WTC11 (cell line): ENCODE measurements at places on chromosomes 5 and 9.

GRCh38 chr9:21322911-21323461 is 12.2 kb downstream of the KLHL9 start:
- no peak for DNase-seq

DNA sequence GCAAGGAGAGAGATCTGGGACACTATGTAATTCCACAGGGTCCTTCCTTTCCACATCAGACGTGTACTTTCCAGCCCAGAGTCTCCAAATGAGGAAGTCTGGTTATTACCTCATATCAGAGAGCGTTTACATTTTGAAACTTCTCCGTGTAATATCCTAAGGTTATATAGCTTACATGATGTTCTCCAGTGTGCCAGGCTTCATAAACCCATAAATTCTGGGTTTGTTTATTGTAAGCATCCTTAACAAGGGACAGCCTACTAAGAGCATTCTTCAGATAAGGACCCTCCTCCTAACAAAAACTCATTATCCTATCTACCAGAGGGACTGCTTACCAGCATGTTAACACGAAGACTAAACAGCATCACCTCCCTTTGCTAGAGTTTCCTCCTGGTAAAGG is 17.9 kb downstream of the SRFBP1 start:
- no peak for DNase-seq

DNA sequence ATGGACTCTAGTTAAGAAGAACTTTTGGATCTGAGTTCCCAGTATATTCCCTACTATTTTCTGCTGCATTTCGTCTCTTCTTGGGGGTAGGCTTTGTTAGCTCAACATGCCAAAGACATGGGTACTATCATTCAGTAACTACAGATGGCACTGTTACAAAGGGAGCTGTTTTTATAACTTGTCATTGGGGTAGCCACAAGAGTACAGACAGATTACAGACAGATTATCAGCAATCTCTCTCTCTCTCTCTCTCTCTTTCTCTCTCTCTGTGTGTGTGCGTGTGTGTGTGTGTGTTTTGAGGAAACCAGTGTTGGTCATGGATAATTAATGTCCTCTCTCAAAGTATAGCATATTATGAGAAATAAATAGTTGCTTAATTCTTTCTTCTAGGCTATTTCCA is 116.1 kb downstream of the WDR70 start:
- DNase-seq = no peak

GRCh38 chr5:4628645-4629385 is 511.3 kb upstream of the ADAMTS16 start:
- no peak for DNase-seq

DNA sequence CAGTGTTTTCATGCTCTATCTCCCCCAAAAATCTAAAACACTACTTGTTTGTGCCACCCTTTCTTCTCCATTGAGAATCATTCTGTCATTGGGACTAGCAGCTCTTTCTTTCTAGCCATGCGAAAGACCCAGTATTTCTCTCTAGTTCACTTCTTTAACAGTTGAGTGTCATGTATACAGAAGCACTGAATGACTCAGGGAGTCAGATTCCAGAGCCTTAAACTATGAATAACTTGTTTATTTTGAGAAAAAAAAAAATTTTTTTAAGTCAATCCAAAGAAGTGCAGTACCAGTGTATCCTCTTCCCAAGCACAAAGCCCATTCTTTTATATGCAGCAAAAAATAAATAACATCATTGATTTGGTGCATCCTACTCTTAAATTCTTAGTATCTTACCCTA is 415.4 kb upstream of the GRAMD2B start:
- no peak for DNase-seq

DNA sequence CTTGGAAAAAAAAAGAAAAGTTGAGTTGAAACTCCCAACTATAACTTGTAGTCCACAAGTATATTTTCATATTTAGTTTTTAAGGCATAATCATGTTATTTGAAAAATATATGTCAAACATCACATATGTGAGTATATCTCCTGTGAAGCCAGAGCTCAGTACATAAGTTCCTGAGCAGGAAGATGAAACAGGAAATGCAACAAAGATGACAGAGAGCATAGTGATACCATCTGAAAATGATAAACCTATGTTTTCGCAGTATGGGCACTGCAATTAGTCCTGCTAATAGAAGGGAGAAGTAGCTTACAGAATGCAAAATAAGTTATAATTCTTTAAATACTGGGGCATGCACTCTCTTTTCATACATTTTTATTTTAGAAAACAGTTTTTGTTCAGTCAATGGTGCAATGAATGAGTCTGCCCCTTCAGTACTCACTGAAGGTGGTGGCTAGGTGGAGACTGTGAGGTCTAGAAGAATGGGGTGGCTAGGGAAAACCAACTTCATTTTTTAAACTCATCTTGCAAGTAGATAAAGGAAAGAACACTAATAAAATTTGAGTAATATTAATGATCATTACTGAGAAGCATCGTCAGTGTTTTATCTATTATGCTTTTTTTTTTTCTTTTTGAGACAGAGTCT is 54.1 kb upstream of the FYB1 start:
- no peak for DNase-seq

DNA sequence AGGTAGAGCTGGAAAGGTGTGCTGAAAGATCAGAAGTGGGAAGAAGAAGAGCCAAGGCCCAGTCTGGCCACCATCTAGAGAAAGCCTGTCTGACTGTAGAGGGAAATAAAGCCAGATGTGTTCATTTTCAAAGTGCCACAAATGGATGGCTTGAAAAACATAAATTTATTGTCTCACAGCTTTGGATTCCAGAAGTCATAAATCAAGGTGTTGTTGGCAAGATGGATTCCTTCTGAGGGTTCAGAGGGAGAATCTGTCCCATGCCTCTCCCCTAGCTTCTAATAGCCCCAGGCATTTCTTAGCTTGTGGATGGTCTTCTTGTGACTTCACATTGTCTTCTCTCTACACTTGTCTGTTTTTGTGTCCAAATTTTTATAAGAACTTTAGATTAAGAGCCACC is 6.2 kb upstream of the PRELID2 start:
- no peak for DNase-seq

DNA sequence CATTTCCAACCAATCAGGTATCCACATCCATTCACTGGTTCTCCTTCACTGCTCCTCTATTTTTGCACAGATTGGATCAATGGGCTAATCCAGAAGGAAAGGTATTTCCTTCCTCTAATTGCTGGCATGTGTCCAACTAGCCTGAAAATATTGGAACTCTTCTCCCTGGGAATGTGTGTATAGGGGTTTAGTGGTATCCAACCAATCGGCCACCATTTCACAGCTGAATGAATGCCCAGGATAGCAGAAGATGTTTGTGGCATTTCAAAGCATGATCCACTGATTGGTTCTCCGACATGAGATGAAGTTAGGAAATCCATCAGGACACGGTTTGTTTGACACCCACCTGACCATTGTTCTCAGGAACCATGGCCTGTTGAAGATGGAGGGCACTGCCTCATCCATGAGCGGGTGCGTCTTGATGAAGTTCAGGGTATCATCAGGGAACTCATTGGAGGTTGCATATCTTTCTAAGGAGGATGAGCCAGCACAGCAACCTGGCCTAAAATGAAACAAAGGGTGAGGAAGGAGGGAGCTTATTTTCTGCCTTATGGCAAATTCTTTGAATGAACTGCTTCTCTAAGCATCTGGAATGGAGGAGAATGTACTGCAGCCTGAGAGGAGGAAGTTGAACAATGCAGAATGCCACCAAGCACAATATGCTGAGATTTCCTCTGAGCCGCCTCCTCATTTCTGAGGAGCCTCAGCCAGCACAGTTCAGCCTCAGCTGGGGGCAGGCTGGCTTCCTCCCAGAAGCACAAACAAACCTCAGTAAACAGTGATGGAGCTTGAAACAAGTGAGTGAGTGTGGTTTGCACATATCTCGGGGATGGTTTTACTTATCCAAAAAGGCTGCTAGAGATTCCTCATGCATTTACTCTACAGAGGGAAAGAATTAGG is 94.6 kb downstream of the SEMA6A start:
- DNase-seq = no peak

GRCh38 chr9:108160706-108161355 is 671.3 kb upstream of the KLF4 start:
- DNase-seq = no peak

GRCh38 chr5:127176769-127177168 is 103.5 kb upstream of the C5orf63 start:
- DNase-seq = no peak
